ENCODE measurements at places on chromosomes 6 and 20. TPM values are rescaled to one million over a fixed set of nuclear protein-coding genes. Genes with fewer than 3 reads are reported as not detected.

The TREM1 gene
- 6.1 TPM for total RNA-seq

The DYNLT1 gene
- 51.4 TPM for total RNA-seq

GRCh38 chr6:138318741-138319375 is 58.8 kb upstream of the SMIM28 start:
- no peak for DNase-seq

DNA sequence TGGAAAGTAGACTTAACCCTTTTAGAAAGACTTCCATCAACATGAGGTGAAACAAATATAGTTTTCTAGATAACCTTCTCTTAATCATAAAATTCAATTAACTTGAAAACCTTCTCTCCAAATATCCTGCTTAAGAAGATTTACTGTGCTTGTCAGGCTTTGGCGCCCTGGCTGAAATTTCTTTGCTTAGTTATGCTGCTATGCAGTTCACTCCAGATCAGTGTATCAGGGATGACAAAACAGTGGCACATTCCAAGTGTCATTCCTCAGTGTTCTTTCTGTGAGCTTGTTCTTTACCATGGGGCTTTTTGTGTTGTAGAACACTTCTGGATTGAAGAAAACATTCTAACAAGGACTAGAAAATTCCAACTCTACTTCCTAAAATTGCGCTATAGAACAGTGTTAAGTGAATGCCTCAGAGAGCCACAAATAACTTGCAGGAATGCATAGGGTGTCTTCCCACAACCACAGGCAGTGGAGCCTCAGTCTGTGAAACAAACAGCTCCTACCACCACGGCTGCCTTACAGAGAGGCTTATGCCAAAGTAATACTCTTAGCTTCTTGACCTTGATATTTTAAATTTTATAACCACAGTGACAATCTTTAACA is 443.6 kb downstream of the CDC5L start:
- no peak for DNase-seq

DNA sequence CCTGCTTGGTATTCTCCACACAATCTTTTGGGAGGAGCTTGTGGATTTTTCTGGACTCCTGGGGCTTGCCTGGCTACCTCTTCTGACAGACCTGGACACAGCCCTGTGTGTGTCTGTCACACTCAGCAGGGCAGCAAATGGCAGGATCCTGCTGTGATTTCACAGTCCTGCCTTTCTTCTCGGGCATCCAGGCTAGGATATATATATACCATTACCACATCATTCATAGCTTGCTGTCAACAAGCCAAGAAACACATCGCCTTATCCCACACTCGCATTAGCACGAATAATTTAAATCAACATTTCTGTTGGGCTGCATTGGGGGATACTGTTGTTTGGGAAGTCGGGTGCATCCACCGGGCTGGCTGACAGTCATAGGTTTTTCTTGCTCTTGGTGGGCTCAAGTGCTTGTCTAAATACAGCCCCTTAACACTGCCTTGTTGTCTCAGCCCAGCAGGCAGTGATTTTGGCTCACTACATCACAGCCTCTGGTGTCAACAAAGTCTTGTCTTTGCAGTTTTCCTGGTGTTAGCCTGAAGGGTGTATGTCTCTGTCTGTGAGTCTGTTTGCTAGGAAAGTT is 154.9 kb upstream of the FERMT1 start:
- no peak for DNase-seq

GRCh38 chr6:35386989-35387388 is 44.6 kb downstream of the PPARD start:
- no peak for DNase-seq

DNA sequence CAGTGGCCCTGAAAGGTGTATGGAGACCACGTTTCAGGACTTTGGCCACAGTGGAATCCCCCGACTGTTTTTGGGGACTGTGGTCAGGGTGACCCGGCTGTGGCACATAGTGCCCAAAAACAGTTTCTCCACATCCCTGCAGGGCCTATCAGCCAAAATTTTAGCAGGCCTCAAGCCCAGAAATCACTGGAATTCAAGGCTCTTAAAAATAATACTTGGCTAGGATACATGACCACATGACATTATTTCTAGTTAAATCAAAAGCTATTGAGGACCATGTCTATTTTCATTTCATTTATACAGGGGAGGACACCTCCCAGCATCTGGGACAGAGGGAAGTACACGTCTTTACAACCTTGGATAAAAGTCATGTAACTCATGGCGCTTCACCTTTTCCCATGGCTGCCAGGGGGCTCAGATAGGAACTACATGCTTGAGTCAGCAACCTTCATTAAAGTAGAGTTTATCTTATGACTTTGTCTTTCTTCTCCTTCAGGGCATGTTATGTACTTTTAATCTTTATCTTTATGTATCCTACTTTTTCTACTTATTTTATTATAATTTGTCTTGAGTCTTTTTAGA is 70.8 kb upstream of the CD93 start:
- no peak for DNase-seq
